Activated CD4-positive, alpha-beta T cell treated with anti-CD3 and anti-CD28 coated beads, Interleukin-2, amount 10 ng/mL, durations not matched to agents 7 days and 5 days (primary cell): ENCODE measurements at places on chromosomes 6 and 20. TPM values are rescaled to one million over a fixed set of nuclear protein-coding genes. Genes with fewer than 3 reads are reported as not detected.

MAFB gene
- total RNA-seq: not detected

NAPB gene
- 15.4 TPM for total RNA-seq

DAAM2 gene
- total RNA-seq: not detected

SOX18 gene
- total RNA-seq: 0.10 TPM

TPMT gene
- 5.4 TPM for total RNA-seq

THEMIS gene
- 101 TPM for total RNA-seq

PAX1 gene
- not detected for total RNA-seq

CFB gene
- total RNA-seq: not detected

ZNF76 gene
- 42.4 TPM for total RNA-seq

BPIFB1 gene
- not detected for total RNA-seq

PACRG gene
- total RNA-seq: not detected

RIPOR2 gene
- 303 TPM for total RNA-seq

RUNX2 gene
- 13.4 TPM for total RNA-seq

C6orf52 gene
- 1.9 TPM for total RNA-seq

BAK1 gene
- 69.2 TPM for total RNA-seq

C6orf58 gene
- total RNA-seq: not detected

LRRN4 gene
- total RNA-seq: not detected

HLA-DRB5 gene
- 29.2 TPM for total RNA-seq

RANBP9 gene
- 56.1 TPM for total RNA-seq

PRDM1 gene
- 27.1 TPM for total RNA-seq

DEFB119 gene
- total RNA-seq: not detected

DSP gene
- total RNA-seq: 0.04 TPM

KIFC1 gene
- total RNA-seq: 157 TPM

RAD21L1 gene
- 0.27 TPM for total RNA-seq

KHDC1 gene
- 6.1 TPM for total RNA-seq

SLC32A1 gene
- total RNA-seq: not detected

SLC17A3 gene
- total RNA-seq: 0.62 TPM

MARCKS gene
- total RNA-seq: not detected

EYS gene
- total RNA-seq: not detected

OPN5 gene
- not detected for total RNA-seq

C6orf136 gene
- 23.9 TPM for total RNA-seq

GDAP1L1 gene
- total RNA-seq: not detected

NKX2-2 gene
- total RNA-seq: not detected

SLC22A16 gene
- total RNA-seq: not detected

IL17A gene
- total RNA-seq: 0.62 TPM

PGBD1 gene
- 1.5 TPM for total RNA-seq

TREML2 gene
- 22.9 TPM for total RNA-seq
